Cardiac muscle cell (in vitro differentiated cells and primary cell): ENCODE measurements at places on chromosomes 7 and 10.

GRCh38 chr10:122139627-122140170, 131.4 kb upstream of the BTBD16 start:
- DNase-seq = no peak

- no peak for DNase-seq
These were observed 28.5 kb downstream of the CNNM1 start for GRCh38 chr10:99357691-99358090.

- no peak for DNase-seq
These were observed 170.8 kb downstream of the MGMT start for GRCh38 chr10:129637846-129638245.

GRCh38 chr7:42189535-42189934, 47.5 kb downstream of the GLI3 start:
- no peak for DNase-seq

DNA sequence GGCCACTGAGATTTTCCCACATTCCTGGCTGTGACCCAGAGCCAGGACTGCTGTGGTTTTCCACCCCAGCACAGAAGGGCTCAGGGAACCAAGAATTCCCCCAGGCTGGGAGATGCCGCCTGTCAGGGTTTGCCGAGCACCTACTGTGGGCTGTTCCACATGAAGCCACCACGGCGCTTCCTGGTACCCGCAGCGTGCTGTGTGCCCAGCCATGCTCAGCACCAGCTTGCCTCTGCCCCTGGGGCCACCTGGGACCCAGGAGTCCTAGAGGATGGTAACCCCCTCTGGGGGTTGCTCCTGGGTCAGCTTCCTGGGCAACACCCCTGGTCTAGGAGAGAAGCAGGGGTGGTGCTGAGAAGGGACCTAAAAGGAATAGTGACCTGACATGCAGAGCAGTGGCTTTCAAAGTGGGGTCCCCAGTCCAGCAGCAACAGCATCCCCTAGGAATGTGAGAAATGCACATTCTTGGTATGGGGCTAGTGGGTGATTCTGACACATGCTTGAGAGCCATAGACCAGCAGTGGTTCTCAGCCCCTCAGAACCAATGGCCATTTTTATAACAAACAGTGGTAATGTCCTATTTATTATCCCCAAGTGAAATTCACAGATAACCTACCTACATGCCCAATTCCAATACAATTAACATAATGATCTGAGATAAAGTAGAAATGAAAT, 53.4 kb downstream of the TSPAN15 start:
- DNase-seq = no peak
